ENCODE measurements at places on chromosomes 1 and 21.

GRCh38 chr1:97976801-97977200 lies 56.0 kb upstream of the DPYD start:
- DNase-seq = no peak

DNA sequence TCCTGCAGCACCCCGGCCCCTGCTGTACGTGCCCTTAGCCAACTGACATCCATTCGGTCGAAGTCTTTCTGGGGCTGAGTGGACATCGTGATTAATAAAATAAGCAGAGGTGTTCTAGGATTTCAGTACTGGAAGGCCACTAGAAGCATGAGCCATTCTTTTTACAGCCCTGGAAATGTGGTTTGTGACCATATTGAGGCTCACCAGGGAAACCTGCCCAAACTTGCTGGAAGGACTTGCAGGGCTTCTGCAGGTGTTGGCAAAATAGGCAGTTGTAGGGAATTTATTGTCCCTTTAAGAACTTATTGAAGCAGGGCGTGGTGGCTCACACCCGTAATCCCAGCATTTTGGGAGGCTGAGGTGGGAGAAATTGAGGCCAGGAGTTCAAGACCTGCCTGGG lies 80.8 kb downstream of the DOP1B start:
- no peak for DNase-seq

GRCh38 chr1:228723287-228723686 lies 12.0 kb upstream of the RHOU start:
- no peak for DNase-seq

GRCh38 chr21:24939291-24939690 lies 668.0 kb downstream of the MRPL39 start:
- no peak for DNase-seq

DNA sequence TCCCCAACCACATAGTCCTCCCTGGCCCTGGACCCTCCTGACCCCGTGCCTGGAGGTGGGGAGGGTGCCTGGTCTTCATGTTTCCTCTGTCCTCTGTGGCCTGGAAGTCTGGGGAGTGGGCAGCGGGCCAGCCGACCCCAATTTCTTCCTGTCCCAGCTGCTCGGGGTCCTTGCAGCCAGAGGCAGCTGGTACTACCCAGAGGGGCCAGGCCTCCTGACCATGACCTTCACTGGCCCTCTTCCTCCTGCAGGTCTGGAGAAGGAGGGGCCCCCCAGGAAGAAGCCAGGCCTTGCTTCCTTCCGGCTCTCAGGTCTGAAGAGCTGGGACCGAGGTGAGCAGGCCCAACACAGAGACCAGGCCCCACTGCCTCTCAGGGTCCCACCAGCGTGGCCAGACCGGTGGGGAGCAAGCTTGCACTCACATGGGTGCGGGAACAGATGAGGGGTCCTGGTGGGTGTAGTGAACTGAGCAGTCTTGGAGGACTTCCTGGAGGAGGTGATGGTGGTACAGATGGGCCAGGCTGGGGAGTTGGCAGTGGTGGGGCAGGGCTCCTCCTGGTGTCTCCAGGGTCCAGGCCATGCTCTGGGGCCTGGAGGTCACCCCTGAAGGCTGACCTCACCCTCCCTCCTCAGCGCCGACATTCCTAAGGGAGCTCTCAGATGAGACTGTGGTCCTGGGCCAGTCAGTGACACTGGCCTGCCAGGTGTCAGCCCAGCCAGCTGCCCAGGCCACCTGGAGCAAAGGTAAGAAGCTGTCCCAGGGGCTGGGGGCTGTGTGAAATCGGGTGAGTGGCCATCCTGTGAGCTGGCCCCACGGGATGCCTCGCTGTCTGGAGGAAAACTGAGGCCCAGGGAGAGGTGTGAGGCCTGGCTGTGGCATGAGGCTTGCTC lies 32.7 kb downstream of the TRIM11 start:
- DNase-seq = no peak

GRCh38 chr1:151976015-151976343 lies 17.7 kb downstream of the S100A10 start:
- no peak for DNase-seq

DNA sequence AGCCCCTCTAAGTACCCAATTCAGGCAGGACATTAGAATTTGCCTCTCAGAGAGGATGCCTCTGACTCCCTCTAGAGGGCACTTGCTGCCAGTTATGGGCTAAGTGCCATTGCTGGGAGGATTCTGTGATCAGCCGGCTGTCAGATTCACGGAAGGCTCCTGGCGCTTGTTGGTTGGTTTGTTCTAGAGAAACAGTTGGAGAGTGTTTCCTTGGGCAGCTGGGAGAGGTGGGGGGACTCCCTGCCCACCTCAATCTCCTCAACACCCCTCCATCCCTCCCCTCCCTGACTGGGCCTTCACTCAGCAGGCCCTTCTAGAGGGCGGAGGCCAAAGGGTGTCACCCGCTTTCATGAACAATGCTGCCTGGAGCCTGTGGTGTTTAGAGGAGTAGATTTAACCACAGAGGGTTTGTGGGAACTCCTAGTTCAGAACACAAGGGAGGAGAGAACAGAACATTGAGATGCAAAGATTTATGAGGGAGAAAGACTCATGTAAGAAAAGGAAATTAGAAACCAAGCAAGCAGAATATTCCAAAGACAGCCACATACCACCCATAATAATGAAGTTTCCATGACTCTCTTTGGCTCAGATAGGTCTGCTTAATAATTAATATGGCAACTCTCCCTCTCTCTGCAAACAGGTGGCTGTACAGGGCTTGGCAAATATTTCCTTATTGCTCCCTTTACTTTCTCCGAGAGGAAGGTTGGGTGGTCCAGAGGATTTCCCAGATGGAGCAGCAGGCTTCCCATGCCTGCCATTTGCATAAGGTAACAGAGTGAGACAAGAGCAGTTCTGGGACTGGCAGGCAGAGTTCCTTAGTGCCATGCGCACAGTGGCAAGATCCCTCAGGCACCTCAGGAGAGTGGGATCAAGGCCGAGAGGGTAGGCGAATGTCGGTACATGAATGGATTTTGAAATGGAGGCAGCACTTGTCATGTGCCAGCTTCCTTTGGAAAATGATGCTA lies 30.0 kb upstream of the ACP6 start:
- peak; percentile 67 for DNase-seq

DNA sequence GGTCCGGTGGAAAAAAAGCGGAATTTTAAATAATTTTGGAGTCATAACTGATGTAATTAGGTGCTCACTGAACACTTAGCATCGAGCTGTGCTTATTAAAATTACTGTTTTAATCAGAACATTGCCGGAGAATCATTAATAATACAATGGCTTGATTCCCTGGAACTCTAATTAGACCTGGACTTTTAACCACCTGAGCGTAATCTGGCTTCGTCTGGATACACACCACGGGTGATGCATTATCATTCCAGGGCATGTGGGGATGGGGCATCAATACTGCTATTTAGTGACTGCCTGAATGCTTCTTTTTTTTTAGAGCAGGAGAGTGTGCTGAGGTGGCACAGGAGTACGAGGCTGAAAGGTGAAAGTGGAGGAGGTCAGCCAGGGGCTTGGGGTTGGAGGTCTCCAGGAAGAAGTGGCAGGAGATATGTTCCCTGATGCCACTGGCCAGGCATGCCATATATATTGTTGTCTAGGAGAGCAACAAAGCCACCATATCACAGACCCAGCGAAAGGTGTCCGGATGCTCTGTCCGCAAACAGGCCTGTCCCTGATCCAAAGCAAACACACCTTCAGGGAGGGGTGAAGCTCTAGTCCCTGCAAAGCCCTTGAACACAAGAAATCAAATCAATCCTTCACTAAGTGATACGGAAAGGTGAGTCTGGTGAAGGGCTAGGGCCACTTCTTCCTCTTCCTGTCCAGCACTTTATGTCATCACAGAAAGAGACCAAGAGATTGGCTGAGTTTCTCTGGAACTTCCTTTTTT lies 125.2 kb downstream of the PLXNA2 start:
- DNase-seq = no peak

DNA sequence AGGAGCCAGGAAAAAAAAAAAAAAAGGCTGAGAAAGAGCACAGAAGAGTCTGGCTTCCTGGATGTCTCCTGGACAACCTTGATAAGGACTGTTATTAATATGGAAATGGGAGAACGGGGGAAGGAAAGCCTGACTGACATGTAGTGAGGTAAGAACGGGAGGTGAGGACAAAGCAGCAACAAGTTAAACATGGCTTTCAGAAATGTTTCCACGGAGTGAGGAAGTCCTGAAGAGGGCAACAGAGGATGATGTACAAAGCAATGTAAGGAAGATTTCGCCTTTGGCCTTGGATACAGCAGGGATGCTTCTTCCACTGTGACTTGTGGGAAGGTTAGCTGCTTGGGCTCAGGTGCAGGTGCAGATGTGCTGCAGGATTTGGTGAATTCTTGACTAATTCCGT lies 11.9 kb upstream of the NIBAN1 start:
- no peak for DNase-seq

- no peak for DNase-seq
Observed at GRCh38 chr1:31501505-31501904, 74.8 kb upstream of the TINAGL1 start.

- no peak for DNase-seq
Observed at GRCh38 chr1:246083416-246083815, 423.7 kb downstream of the SMYD3 start.

DNA sequence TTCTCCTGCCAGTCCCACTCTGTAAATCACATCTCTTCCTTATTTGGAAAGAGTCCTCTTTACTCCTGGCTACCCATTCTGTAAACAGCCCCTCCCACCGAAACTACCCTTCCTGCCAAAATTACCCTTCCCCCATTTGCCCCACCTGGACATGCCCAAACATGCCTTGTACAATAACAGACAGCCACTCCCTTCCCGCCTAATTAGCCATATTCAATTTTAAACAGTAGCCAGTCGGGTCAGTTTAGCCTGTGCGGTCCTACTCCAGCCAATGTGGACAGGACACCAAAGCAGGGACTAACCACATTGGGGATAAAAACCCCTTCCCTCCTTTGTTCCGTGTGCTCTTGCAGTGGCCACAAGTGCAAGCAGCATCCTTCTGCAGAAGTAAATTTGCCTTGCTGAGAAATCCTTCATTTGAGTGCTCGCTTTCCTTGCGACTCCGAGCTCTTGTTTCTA lies 56.3 kb upstream of the MAP10 start:
- no peak for DNase-seq

DNA sequence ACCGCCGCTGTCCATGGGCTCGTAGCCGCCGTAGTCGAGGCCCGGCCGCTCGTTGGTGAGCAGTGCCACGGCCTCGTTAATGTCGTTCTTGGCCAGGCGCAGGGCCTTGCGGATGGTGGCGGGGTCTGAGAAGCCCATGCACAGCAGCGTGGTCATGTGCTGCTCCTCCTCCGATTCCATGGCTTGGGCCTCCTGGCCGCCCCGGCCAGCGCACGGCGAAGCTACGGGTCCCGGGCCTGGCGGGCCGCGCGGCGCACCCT lies 300 bp downstream of the USP24 start:
- DNase-seq = no peak

DNA sequence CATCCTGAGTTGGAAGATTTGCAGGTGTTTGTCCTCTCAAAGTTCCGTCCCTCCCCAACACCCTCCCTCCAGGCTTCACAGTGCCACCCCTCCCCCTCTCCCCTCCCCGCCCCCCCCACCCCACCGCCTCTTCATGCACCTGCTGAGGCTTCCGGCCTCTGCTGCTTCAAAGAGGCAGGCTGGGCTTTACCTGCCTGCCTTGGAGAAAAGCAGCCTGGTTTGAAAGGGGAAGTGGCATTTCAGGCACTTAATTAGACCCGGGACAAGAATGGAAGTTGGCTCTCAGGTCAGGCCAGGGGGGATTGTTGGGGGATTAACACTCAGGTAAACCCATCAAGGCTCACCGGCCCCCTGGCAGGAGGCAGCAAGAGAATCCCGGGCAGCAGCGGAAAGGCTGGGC lies 21.1 kb downstream of the PAX7 start:
- DNase-seq = no peak

GRCh38 chr1:31831397-31832378 lies 15.9 kb upstream of the SPOCD1 start:
- no peak for DNase-seq

- DNase-seq = no peak
Observed at GRCh38 chr21:42296501-42296900, 18.7 kb downstream of the TFF3 start.

DNA sequence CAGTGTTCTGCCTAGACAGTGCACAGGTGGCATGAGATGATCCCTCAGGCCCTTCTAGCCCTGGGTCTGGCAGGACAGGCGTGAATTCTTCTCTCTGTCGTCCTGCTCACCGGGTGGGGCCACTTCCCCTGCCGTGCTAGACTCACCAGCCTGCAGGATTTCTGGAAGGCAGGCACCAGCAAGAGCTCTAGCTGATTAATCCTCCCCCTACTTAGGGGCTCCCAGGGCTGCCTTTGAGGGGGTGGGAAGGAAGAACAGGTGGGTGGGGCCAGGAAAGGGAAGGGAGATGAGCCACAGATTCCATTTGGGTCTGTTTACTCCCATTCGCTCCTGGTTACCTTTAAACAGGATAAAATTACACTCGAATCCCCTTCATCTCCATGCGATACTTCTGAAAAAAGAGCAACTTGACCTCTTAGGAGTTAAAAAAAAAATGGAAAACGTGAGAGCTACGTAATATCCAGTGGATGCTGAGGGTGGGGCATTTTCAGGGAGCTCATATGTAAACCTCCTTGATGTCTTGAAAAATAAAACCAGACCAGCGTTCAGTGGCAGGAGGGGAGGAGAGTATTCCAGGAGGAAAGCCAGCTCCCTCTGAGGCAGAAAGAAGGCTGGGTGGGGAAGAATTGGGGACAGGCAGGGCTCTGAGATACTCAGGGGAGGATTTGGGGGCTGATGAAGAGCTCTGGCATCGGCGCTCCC lies 665.5 kb downstream of the PTPRU start:
- no peak for DNase-seq

GRCh38 chr21:27292783-27293182 lies 325.9 kb upstream of the ADAMTS5 start:
- DNase-seq = no peak

- no peak for DNase-seq
Observed at GRCh38 chr1:45381243-45381642, 41.0 kb upstream of the MUTYH start.

GRCh38 chr1:95002540-95003432 lies 70.0 kb downstream of the ALG14 start:
- DNase-seq = no peak

DNA sequence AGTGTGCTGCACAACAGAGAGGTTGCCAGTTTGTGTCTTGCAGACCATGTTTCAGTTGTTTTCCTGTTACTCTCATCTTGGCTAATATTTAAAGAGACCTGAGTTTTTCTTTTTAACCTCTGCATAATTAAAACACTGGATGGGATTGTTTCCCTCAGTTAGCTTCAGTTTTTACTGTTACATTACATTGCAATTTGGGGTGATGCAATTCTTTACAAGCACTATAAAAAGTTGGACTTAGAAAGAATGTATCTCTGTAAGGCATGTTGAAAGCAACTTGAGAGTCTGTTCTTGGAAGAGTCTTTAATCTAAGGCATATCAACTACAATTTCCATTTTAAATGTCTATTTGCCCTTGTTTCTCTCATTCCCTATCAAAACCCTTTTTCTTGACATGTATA lies 99.1 kb downstream of the DNM3 start:
- DNase-seq = no peak

- DNase-seq = no peak
Observed at GRCh38 chr1:101183388-101183699, 53.5 kb upstream of the S1PR1 start.

GRCh38 chr1:58881471-58881994 lies 97.7 kb upstream of the JUN start:
- DNase-seq = peak; percentile 49

Measured in HTR-8/SVneo (cell line).